ENCODE measurements at places on chromosomes 7 and 10. TPM values are rescaled to one million over a fixed set of nuclear protein-coding genes. Genes with fewer than 3 reads are reported as not detected.

DNA sequence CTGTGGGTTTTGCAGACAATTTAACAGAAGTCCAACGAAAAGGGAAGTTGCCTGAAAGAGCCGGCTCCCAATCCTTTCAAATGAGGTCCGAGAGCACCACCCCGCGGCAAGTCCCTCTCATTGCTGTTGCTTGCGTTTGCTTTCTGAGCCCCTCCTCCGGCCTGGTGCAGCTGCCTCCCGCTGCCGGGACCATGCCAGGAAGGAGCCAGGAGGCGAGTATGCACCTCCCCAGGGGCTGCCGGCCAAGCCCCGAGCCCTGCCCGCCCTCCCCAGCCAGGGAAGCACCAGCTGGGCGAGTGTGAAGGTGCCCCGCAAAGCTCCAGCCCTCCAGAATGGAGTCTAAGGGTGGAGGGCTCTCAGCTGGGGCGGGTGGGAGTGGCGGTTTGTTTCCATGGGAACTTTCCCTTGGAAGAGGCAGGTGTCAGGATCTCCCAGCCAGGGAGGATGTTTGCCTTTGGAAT is 25.8 kb upstream of the PPP2R2D start:
- DNase-seq: peak; percentile 70

DNA sequence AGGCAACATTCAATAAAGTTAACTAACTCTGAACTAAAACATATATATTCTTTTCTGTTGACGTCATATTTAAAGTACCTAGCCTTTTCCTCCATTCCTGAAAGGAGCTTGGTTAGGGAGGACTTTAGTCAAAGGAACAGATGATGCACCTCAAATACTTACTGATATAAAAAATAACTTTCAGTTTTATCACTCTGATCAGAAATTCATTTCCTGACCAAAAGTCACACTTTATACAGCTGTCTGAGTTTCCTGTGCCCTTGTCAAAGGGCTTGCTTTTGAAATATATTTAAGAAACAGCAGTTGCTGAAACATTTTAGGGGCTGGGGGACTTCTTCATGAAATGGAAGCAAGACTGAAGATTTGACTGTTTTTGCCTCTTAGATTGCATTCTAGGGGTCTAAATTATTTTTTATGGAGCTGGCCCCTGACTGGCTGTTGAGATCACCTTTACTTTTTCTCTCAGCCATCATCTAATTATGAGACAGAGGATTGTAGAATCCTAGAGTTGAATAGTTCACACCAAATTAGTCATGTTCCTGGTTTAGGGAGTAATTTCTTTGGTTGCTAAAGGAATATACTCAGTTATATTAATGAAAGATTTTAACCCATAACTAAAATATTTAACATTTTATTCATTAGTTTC is 46.6 kb downstream of the GLCCI1 start:
- peak; percentile 7 for DNase-seq

DNA sequence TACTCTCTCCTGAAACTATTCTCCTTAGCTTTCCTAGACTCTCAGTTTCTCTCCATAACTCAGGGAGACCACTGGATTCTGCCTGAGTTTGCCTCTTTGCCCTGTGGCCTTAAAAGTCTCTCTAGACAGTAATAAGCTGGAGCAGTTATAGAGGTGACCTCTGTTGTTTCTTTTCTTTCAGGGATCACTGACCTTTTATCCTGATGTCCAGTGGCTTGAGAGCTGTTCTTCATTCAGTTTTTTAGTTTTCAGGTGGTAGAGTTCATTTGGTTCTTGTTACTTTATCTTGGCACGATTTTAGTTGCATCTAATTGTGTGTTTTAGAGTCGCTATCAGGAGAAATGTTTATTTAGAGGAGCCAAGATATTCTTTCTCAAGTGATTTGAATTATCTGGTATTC is 37.7 kb downstream of the TAX1BP1 start:
- no peak for DNase-seq

- DNase-seq: no peak
Measured at GRCh38 chr10:43117777-43118583, 20.3 kb upstream of the CSGALNACT2 start.

- DNase-seq: no peak
Measured at GRCh38 chr7:37669818-37670217, 13.7 kb upstream of the GPR141 start.

GRCh38 chr10:3336673-3337293 is 164.2 kb upstream of the PITRM1 start:
- no peak for DNase-seq

- no peak for DNase-seq
Measured at GRCh38 chr7:94289071-94289470, 105.6 kb upstream of the COL1A2 start.

- DNase-seq: no peak
Measured at GRCh38 chr10:99450156-99450555, 19.7 kb upstream of the GOT1 start.

DNA sequence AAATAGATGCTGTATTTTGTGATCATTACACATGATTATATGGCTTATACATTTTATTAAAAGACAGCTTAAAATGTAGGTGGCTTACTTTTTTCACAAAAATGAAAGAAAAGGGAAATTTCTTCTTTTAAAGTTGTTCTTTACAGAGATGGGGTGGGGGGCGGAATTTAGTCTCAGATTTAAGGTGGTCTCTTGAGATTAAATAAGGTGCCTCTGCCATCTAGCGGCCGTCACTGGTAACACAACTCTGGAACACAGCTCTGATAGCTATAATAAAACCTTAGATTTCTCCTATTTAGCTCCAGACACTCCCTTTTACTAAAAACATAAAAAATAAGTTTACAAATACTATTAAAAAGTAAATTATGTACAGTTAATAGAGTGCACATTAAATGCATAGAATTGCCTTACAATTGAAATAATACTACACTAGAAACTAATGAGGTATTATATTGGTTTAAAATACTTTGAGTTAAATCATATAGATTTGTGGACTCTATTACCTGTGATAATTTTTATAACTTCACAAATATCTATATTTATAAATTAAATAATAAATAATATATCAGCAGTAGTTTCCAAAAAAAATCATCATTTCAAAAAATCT is 210.9 kb downstream of the DGKB start:
- peak; percentile 41 for DNase-seq

GRCh38 chr10:28180654-28181053 is 122.2 kb downstream of the MPP7 start:
- no peak for DNase-seq

DNA sequence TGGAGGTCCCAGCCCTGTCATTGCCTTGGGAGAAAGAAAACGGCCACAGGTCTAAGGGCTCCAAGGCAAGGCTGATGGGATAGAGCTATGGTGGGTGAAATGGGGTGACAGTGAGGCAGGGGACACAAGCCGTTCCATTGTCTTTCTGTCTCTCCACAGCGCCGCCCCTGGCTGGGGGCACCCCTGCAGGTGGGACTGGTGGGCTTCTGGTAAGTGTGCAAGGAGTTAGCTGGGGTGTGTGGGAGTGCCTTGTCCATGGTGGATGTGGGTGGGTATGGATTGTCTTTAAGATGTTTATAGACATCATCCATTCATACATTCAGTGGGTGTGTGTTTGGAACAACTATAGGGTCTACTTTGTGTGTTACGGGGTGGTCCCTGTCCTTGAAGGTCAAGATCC is 7.5 kb downstream of the SFXN3 start:
- no peak for DNase-seq

GRCh38 chr7:24595671-24596418 is 22.6 kb downstream of the PALS2 start:
- no peak for DNase-seq

DNA sequence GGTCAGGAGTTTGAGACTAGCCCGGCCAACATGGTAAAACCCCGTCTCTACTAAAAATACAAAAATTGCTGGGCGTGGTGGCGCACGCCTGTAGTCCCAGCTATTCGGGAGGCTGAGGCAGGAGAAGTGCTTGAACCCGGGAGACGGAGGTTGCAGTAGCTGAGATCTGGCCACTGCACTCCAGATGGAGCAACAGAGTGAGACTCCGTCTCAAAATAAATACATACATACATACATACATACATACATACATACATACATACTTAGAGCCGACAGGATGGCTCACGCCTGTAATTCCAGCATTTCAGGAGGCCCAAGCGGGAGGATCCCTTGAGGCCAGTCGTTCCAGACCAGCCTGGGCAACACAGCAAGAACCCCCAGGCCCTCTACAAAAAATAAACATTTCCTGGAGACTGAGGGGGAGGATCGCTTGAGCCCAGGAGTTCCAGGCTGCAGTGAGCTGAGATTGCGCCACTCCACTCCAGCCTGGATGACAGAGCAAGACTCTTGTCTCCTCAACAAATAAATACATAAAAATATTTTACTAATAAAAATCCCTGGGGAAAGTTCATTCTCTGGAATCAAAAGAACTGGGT is 90.9 kb upstream of the TNRC18 start:
- DNase-seq: no peak

GRCh38 chr7:22845221-22845834 is 22.7 kb upstream of the TOMM7 start:
- DNase-seq: no peak

DNA sequence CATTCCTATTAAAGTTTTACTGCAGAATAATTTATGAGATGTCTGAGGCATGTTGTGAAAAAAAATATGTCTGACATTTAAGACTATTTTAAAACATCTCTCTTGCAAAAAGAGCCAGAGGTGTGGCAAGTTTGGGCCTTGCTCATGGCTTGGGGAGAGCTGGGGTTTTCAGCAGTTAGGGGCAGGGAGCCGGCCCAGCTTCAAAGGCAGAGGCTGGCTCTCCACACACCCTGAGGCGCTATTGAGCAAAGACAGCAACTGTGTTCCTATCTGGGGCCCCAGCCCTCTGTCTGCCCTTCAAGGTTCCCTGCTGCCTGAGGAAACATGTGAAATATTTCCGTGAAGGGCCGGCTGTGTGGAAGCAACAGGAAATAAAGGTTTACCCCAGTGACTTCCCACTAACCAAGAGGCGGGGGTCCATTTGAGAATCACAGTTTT is 94.0 kb downstream of the SORBS1 start:
- DNase-seq: no peak

GRCh38 chr7:23075571-23075970 is 30.0 kb upstream of the KLHL7 start:
- DNase-seq: no peak

GRCh38 chr10:103396789-103397087 is 312 bp downstream of the PDCD11 start:
- DNase-seq: no peak

DNA sequence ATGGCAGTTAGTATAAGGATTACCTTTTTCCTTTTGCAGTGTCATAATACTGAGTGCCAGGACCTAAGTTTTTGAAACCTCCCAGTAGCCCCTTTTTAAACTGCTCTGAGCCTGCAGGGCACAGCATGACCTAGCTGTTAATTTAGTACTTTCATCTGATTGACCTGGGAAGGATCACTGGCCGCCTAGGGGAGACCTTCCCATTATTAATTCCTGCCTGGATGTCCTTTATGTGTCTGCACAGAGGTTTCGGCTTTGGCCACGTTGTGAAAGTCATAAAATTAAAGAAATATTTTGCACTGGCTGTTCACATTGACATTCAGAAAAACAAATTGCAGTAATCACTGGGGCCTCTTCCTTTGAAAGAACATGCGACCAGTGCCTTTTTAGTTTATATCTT is 290.2 kb downstream of the SDK1 start:
- DNase-seq: no peak

GRCh38 chr10:101595591-101596433 is 7.7 kb downstream of the DPCD start:
- DNase-seq: no peak

- no peak for DNase-seq
Measured at GRCh38 chr10:29522918-29523317, 111.9 kb downstream of the SVIL start.

GRCh38 chr10:9792181-9792580 is 1225.5 kb upstream of the CELF2 start:
- no peak for DNase-seq

GRCh38 chr7:83836028-83836427 is 187.1 kb upstream of the SEMA3E start:
- DNase-seq: no peak

- peak; percentile 29 for DNase-seq
Measured at GRCh38 chr7:94395141-94396036, 694 bp downstream of the COL1A2 start.

GRCh38 chr7:117448655-117449054 is 21.4 kb upstream of the ASZ1 start:
- DNase-seq: no peak

DNA sequence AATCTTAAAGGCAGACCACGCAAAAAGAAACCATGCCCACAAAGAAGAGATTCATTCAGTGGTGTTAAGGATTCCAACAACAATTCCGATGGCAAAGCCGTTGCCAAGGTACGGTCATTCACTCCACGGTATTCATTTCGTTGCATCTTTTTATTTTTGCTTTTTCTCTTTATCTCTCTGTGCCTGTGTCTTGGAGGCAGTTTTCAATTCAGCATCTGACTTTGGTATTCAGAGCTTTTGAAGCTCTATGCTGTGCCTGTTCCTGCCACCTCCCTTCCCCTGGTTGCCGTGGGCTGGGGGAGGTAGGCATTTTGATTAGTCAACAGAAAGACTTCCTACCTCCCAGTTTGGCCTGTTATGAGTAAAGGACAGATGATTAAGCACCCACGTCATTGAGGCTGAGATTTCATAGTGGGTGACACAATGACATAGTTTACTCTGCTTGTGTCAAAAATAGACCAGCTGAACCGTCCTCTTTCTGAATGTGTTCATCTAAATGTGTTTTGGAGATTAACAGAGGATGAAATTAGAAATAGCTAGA is 149.5 kb downstream of the ARID5B start:
- DNase-seq: peak; percentile 83

- no peak for DNase-seq
Measured at GRCh38 chr10:95745501-95745900, 10.5 kb upstream of the ENTPD1 start.

DNA sequence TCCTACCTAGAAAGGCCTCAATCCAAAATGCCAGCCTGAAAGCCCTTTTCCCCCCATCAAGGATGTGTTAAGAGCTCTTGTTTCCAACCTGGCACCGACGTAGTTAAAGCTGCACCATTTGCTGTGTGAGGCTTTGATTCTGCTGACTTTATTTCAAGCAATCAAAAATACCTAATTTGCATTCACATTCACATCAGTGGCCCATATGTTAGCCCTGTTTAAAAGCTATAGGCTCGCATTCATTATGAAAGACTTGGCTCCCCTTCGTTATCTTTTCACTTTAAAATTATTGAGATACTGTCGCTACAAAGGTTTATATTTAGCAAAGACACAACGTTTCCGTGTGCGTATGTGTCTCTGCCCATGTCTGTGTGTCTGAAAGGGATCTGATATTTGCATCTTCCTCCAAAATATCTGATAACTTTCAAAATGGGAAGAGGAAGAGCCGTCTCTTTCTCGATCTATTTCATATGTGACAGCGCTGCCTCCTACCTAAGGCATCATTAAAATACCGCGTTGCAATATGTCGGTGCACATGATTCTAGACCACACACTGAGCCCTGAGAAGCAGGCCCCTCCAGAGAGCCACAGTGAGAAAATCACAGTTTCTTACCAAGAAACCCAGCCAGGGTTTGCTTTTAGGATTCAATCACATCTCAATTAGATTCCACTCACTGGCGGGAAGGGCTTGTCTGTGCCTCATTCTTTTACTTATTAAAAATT is 57.1 kb upstream of the ITPRID1 start:
- no peak for DNase-seq

GRCh38 chr7:111873963-111874690 is 311.8 kb upstream of the IMMP2L start:
- DNase-seq: no peak

DDX50 gene
- 44.6 TPM for total RNA-seq

CTAGE15 gene
- total RNA-seq: 0.57 TPM

SAP25 gene
- total RNA-seq: 34.6 TPM

HOXA11 gene
- total RNA-seq: not detected

CALML3 gene
- not detected for total RNA-seq

PROSER2 gene
- 0.27 TPM for total RNA-seq

Measured in activated CD4-positive, alpha-beta T cell treated with anti-CD3 and anti-CD28 coated beads, Interleukin-2, amount 10 ng/mL, durations not matched to agents 7 days and 5 days (primary cell).